SJCRH30 (cell line): ENCODE measurements at places on chromosomes 4 and X.

GRCh38 chr4:34766935-34767334, 1477.4 kb downstream of the ARAP2 start:
- DNase-seq = no peak

DNA sequence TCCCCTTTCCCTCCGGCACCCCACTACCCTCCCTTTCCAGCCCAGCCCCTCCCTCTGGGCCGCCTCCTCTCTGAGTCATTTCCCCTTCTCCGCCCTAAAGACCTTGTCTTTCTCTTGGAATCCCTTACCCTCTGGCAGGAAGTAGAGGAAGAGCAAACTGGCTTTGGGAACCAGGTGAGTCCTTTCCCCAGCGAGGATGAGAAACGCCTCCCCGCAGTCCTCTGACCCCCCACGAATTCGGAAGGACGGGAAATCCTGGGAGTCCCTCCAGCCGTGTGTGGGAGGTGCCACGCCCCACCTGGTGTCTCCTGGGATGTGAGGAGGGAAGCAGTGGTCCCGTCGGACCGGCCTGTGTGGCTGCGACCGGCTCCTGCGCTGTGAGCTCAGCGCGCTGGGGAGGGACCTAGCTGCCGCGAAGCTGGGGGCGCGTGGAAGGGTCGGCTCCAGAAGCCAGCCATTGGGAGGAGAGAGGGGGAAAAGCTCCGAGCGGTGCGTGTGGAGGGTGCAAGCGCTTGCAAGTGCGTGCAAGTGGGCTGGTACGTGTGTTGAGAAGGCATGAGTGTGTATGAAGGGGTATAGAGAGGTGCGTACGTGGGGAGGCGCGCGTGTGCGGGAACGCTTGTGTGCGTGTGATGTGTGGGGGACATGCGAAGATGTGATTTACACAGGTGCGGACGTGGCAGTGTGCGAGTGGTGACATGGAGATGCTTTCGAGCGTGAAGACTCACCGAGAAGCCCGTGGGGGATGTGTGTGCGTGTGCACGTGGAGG, 46.3 kb downstream of the TEX13B start:
- no peak for DNase-seq

DNA sequence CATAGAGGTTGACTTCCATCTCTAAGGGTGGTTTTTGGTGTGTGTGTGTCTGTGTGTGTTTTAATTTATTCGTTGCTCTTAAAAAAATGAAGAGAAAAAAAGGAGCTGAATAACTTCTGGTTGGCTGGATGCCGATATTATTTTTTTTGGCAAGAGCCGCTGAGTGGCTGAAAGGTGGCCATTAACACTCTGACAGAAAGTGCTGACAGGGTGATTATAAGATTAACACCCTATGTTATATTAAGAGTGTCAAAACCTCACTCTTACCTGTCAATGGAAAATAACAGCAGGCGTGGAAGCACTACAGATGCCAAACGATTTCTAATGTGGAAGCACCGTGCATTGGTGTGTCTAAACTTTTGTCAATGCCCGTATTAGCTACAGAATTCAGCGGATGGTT, 622.5 kb downstream of the ANKRD50 start:
- no peak for DNase-seq

DNA sequence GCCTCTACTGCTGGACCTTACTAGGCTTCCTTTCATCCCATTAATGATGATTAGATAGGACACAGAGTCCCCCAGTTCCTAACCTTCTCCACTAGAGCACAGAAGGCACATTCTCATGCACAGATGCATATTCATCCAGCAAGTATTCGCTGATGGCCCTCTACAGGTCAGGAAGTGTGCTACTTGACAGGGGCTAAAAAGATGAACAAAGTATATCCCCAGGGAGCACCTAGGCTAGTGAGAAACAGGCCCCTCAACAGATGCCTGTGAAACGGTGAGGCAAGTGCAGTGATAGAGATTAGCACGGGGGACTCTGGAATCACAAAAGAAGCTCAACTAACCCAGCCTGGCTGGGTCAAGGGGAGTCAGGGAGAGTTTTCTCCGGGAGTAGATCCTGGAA, 95.8 kb downstream of the MGST2 start:
- no peak for DNase-seq

DNA sequence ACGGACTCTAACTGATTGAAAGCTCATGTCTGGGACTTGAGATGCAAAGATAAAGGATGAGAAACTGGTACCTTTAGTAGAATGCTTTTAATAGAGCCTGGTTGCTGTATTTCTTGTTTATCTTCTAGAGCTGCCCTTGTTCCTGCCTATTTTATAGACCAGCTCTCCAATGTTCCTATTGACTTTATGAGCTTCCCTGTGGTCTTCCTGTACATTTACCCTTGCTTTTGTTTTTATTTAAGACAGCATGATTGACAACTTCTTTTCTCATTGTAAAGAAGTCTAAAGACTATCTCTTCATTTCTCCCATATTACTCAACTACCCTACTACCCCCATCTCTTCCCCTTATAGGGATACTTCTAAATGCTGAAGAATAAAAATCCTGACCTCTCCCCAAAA, 174.7 kb downstream of the UGT8 start:
- no peak for DNase-seq

DNA sequence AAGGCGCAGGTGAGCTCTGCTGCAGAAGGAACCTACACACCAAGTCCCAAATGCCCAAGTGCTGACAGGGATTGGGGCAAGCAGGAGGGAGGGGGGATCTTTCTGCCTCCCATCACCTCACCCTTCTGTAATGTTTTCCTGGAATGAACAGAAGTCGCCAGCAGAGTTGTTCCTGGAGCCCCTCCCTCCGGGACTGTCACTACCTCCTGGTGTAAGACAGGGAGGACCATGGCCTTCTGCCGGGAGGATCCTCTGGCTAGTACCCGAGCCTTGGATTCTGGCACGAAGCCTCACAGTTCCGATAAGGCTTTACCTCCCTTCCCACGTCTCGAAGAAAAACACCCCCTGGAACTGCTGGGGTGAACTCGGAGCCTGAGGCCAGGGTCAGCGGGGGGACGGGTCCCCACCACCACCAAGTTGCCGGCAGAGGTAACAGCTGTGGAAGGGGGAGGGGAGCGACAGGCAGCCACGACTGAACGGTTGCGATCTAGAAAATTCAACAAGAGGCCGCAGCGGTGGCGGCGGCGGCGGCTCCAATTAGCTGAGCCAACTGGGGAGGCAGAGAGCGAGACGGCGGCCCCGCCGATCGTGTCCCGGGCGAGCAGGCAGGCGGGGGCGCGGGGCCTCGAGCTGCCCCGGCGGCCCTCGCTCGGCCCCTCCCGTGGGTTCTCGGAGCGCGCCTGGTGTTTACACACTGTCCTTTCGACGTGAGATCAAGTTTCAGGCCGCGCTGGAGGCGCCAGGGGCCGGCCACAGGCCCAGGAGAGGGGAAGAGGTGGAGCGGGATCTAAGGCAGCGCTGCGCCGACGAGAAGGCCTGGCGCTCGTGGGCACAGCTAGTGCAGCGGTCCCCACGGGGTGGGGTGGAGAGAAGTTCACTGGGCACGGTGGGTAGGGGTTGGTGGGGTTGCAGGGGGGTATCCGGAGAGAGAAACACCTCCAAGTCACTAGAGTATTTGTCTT, 53.7 kb upstream of the BCOR start:
- DNase-seq = peak; percentile 74

DNA sequence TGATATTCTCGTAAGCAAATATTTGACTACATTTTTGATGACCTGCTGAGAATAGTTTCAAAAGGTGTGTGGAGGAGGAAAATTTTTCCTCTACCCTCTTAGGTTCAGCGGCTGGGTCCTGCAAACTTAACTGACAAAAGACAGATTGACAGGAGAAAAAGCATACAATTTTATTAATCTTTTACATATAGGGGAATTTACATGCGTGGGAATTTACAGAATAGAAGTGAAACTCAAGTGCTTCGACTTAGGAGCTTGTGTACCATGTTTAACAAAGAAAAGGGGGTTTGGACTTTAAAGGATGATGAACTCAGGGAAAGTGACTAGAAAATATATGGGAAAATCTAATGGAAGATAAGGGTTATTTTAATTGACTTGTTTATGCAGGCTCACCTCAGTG, 2.5 kb downstream of the HERC6 start:
- no peak for DNase-seq

- DNase-seq = no peak
These were observed 129.7 kb downstream of the TMEM164 start for GRCh38 chrX:110132450-110133114.

GRCh38 chrX:40265936-40266335, 168.2 kb upstream of the BCOR start:
- DNase-seq = no peak

GRCh38 chr4:87141428-87141827, 79.0 kb downstream of the KLHL8 start:
- DNase-seq = no peak

GRCh38 chrX:50403903-50404302, 66.7 kb downstream of the DGKK start:
- no peak for DNase-seq

GRCh38 chr4:124938836-124939235, 226.3 kb upstream of the ANKRD50 start:
- DNase-seq = no peak

DNA sequence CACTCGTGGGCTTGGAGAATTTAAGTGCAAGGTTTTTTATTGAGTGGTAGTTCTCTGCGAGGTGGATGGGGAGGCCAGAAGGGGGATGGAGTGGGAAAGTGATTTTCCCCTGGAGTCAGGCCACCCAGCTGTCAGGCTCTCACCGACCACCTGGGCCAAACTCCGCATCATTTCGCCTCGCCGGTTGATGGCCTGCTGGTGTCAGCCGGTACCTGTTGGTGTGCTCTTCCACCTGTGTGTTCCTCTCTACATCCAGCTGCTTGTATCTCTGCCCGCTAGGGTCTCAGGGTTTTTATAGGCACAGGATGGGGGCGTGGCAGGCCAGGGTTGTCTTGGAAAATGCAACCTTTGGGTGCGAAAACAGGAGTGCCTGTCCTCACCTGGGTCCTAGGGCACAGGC, 200.9 kb downstream of the DACH2 start:
- DNase-seq = no peak

DNA sequence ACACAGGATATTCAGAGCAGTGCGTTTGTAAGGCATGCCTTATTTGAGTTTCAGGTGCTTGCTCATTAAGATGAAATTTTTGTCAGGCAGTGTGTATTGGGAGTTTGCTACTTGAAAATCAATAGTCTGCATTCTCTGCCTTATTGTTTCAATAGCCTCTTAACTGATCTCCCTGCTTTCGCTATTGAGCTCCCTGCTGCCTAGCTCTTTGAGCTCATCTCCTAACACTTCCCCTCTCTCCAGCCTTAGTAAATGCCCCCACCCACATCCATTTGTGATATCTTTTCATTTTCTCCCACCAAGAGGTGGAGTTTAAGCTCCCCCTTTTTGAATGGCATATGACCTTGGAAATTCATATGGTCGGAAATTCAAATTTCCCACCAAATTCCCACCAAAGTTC, 256.6 kb downstream of the IL1RAPL1 start:
- DNase-seq = no peak

GRCh38 chr4:4858527-4859324, 739 bp upstream of the MSX1 start:
- no peak for DNase-seq

DNA sequence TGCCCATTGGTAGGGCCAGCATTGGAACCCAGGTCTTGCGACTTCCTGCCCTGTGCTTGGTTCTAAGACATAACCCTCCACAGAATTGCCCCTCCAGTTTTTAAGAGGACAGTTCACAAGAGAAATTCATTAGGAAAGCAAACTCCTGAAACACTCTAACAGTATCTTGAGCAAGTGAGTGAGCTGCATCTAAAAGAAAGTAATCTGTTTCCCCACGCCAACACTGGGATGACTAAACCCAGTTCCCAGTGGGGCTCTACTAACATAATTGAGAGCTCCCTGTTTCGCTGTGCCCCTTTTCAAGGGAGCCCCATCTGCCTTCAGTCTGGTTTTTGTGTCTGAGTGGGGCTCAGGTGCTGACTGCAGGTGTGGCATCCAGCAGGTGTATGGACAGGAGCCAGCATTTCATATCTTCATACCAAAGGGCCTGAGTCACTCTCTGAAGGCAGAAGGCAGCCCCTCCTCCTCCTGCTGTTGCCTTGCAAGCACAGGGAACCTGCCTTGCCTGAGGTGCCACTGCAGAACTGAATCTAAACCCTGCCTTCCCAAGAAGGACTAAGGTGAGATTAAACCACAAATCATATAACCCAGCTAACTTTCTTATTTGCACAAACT, 8.0 kb downstream of the AMOT start:
- DNase-seq = no peak

DNA sequence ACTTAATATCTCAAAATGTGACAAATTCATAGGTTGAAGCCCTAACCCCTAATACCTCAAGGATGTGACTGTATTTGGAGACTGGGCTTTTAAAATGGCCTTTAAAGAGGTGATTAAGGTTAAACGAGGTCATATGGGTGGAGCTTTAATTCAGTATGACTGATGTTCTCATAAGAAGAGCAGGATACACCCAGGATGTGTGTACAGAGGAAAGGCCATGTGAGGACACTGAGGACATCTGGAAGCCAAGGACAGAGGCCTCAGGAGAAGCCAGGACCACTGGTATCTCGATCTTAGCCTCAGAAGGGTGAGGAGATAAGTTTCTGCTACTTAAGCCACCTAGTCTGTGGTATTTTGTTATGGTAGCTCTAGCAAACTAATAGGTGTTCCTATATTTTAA, 49.0 kb upstream of the SHISA3 start:
- DNase-seq = no peak

DNA sequence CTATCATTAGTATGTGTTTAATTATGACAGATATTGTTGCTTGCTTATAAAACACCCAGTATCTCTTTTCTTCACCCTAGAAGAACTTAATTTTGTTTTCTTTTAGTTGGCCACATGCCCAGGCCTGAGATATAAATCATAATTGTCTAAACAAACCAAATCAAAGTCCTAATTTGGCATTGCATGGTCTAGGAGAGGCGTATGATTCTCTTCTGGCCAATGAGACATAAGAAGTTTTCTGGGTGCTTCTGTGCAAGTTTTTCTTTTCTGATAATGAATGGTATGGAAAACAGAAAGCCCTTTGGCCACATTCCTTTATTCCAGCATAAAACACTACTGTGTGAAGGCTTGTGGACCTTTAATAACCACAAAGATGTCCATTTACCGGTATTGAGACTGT, 192.9 kb upstream of the CTSO start:
- peak; percentile 7 for DNase-seq

- no peak for DNase-seq
These were observed 402 bp upstream of the UPRT start for GRCh38 chrX:75273483-75273882.

GRCh38 chr4:56783986-56784385, 37.5 kb downstream of the SPINK2 start:
- DNase-seq = no peak
